ENCODE measurements at places on chromosomes 7 and 10. TPM values are rescaled to one million over a fixed set of nuclear protein-coding genes. Genes with fewer than 3 reads are reported as not detected.

ODAD2 gene
- total RNA-seq = 0.30 TPM

PTPN20 gene
- 12.7 TPM for total RNA-seq

SPDYE8 gene
- total RNA-seq = not detected

C1GALT1 gene
- total RNA-seq = 10.2 TPM

GRCh38 chr10:3924344-3924743 is 139.3 kb upstream of the KLF6 start:
- DNase-seq = peak; percentile 70

GRCh38 chr10:118516716-118517115 is 78.7 kb downstream of the PRLHR start:
- DNase-seq = no peak

- no peak for DNase-seq
Measured at GRCh38 chr7:7851381-7851780, 117.2 kb upstream of the GLCCI1 start.

DNA sequence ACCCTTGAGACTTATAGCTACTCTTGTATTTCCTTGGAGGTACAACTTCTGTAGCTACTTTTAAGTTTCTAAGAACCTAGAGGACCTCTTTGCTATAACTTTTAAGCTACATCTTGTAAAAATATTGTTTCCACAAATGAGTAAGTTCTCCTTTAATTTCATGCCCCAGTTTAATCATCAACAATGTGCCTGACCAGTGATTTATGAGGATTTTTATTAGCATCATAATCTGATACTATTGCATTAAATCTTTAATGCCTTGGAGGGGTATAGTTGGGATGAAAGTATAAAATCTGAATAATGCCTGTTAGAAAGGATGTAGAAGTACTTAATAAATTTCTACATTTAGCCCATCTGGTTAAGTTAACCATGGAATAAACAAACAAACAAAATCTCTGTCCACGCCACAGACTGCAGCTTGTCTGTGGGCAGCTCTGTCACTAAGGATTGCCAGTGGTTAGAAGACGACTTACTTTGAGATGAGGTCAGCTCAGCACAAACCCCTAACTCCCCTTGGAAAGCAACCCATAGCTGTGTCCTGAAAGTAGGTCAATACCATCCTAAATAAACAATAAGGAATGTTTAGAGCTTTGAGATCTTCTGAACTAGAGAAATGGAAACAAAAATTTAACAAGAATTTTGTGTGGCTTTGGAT is 18.3 kb downstream of the UBE2D1 start:
- DNase-seq = no peak

DNA sequence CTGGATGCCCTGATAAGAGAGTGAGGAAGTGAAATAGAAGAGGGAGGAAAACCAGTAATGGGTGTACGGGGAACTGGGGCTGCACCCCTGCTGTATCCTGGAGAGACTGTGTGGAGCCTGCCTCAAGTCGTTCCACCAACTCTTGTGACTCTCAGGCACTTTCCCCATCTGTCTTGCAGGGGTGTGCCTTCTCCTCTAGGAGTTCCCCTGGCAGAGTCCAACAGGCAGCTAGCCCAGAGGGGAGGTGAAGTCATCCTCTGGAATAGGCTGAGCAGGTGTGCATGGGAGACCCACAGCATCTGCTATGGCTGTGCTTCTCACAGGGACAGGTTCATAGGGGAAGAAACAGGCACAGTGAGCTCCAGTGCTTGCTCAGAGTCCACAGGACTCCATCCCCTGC is 46.8 kb downstream of the WIPF3 start:
- DNase-seq = no peak

DNA sequence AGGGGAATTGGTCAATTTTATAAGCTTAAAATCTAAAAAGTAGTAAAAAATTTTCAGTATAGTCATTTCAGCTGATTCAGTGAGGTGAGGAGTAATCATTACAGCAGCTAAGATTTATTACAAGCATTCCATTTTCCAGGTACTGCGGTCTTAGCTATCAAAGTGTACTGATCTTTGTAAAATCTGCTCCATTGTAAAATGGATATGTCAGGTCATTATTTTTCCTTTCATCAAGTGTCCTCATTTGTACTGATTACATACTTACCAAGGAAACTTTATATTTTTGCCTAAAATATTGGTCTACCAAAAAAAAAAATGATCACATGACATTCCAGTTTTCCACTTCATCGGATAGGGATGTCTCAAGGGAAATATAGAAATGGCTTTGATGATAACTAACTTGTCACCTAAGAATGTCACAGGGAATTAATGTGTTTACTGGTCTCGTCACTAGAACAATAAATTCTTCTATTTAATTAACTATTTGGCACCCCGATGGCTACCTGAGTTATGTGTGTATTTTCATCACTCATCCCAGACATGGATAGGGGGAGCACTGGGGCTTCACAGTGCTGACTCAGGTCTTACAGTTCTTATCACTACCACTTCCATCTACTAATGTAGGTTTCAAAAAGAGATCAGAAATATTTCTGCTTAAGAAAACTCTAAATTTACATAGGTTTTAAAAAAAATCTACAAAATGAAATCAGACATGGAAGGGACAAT is 948.4 kb downstream of the PCDH15 start:
- no peak for DNase-seq

DNA sequence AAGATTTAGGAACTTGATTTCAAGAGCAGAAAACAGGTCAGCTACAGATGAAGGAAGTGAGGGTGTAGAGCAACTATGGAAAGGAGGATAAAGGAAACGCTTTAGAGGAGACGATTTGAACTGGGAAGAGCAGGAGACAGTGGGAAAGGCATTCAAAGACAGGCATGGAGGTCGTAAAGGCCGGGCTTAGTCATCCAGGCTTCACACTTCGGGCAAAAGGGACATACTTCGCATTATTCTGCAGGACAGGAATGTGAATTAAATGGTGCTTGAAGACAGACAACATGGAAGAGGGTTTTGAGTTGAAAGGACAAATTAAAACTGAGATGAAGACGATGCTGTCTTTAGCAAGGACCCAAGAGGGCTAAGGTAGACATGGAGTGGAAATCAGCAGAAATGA is 8.1 kb downstream of the FAM171A1 start:
- DNase-seq = peak; percentile 57

DNA sequence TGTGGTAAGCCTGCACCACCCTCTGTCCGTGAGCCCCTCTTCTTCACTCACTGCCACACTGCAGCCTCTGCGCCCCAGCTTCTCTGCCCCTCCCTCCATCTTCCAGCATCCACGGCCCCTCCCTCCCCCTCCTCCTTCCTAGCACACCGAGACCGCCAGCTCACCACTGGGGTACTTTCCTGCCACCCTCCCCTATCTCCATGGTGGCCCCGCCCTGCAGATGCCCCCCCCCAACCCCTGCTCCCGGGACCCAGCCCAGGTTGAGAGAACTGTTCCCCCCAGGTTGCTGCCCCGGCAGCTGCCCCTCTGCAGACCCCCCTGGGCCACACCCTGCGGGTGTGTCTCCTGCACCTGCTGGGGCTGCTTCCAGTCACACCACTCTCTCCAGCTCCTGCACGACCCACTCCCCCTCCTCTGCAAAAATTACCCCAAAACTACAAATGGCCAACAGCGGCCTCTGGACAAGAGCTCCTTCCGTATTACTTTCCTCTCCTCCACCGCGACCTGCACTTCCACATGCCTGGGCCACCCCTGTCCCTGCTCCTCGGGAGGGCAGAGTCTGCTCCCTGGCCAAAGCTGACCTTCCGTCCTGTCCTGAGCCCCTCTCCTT is 209.2 kb upstream of the PPP2R2D start:
- DNase-seq = no peak

DNA sequence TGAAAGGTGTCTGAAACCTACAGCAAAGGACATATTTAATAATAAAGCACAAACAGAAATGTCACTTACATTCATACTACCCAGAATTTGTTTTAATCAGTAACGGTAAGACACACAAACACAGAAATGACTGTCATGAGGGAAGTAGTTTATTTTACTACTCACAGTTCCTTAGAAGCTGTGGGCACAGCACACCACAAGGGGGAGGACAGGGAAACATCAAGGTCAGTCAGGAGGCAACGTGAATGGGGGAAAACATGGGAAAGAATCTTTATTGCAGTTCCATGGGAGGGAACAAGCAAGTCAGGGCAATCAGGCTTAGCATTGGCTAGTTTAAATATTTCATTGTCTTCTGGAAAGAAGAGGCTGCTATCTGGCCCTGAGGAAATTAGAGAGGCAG is 123.8 kb upstream of the PDSS1 start:
- peak; percentile 76 for DNase-seq

DNA sequence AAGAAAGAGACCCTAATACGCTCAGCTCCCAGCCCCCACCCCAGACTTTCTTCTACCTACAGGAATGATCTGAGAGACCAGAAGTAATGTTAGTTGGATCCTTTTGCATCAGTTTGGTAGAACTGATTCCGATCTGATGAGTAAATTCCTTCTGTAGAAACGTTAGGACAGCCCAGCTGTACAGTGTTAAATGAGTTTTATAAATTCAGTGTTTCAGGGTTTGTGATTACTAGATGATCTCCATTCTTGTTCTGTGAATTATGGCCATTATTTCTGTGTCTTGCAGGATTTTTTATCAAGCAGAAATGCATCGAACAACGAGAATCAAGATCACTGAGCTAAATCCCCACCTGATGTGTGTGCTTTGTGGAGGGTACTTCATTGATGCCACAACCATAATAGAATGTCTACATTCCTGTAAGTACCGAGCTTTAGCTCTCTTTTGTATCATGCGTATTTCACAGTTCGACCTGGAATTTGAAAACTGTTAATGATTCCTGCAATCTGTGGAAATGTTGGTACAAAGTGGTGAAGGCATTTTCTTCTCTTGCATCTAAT is 5.3 kb downstream of the BMI1 start:
- no peak for DNase-seq

- no peak for DNase-seq
Measured at GRCh38 chr7:148201992-148202391, 388.6 kb upstream of the C7orf33 start.

DNA sequence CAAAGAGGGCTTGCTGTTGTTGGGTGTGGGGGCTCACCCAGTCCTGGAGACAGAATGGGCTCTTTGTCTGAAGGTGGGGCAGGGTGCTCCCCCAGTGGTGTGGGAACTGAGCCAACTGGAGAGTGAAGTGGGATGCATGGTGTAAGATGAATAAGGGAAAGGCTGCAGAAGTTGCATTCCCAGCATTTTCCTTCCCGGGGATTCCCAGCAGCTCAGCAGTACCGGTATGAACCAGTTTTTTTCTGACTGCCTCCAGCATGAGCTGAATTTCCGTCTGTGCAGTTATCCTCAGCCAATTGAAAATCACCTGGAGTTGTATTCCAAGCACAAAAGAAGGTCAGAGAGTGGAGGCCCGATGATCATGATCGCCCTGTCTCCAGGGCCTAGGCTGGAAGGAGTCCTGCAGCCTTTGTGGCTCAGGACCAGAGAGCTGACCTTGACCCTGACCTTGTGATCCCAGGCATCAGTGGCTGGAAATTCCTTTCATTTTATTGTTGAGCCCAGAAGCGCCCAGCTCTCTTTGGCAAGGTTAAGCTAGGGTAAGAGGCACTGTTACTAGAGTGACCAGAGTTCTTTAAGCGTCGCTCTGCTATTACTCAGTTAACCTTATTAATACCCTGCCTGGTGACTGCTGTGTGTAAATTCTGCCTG is 33.4 kb downstream of the OGDH start:
- peak; percentile 89 for DNase-seq

DNA sequence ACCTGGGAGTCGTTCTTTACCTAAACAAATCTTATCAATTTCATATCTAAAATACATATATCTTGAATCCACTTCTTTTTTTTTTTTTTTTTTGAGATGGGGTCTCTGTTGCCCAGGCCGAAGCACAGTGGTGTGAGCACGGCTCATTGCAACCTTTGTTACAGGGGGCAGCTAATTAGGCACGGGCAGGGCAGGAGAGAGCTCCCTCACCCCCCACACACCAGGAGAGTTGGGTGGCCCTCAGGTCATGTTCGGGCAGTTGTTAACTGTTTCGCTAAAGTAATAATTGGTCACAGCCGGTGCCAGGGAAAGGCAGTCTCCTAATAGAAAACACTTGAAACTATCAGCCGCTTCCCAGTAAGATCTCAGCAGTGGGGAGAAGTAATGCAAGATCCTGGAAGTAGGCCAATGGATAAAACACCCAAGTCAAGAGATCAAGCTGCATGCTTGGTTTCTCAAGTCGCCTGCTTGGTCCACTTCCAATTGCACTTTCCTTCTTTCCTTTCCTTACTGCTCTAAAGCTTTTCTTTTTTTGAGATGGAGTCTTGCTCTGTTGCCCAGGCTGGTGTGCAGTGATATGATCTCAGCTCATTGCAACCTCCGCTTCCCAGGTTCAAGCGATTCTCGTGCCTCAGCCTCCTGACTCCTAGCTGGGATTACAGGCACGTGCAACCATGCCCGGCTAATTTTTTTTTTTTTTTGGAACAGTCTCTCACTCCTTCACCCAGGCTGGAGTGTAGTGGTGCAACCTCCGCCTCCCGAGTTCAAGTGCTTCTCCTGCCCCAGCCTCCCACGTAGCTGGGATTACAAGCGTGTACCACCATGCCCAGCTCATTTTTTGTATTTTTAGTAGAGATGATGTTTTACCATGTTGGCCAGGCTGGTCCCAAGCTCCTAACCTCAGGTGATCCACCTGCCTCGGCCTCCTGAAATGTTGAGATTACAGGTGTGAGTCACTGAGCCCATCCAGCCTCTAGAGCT is 21.3 kb upstream of the EFCAB10 start:
- DNase-seq = no peak

DNA sequence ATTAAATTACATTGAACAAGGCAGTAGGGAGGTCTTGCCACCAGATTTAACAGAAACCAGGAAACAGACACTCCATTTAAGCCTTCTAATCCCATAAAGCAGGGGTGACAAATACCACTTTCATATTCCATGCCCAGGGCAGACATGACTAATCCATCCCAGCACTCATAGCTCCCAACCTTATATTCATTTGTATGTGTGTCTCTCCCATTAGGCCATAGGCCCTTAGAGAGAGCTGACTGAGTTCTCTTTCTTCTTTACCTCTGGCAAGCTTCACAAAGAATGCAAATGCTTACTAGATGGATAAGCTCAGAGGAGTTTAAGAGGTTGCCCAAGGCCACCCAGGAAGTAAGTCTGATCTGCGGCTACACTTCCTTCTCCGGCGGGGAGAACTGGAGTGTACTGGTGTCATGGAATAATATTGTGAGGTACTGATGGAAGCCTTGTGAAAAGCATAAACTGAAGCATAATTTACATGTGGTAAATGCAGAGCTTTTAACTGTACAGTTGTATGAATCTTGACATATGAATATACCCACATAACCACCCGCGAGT is 239.7 kb upstream of the HABP2 start:
- DNase-seq = no peak

- DNase-seq = no peak
Measured at GRCh38 chr7:41065663-41066062, 637.2 kb downstream of the INHBA start.

- no peak for DNase-seq
Measured at GRCh38 chr7:18103436-18104218, 76.0 kb upstream of the PRPS1L1 start.

GRCh38 chr7:124276005-124276622 is 243.2 kb upstream of the TMEM229A start:
- peak; percentile 18 for DNase-seq

- no peak for DNase-seq
Measured at GRCh38 chr7:157770716-157771320, 434.0 kb downstream of the DNAJB6 start.
